ENCODE measurements at places on chromosomes 11 and 22.
A peak's percentile ranks its signal among the peaks of the same experiment; 100 is the strongest.

GRCh38 chr11:23976426-23976825 lies 520.4 kb upstream of the LUZP2 start:
- DNase-seq: no peak

GRCh38 chr11:99383648-99384245 lies 363.0 kb downstream of the CNTN5 start:
- no peak for DNase-seq

GRCh38 chr22:50621948-50622722 lies 5.8 kb downstream of the ARSA start:
- no peak for DNase-seq

- peak; percentile 69 for DNase-seq
These were observed at the start of gene TLCD5 for GRCh38 chr11:120324932-120325810. TSS of gene TLCD5 (plus strand) at chr11:120325299. CDS start at chr11:120327442, 2,143 bp downstream.

DNA sequence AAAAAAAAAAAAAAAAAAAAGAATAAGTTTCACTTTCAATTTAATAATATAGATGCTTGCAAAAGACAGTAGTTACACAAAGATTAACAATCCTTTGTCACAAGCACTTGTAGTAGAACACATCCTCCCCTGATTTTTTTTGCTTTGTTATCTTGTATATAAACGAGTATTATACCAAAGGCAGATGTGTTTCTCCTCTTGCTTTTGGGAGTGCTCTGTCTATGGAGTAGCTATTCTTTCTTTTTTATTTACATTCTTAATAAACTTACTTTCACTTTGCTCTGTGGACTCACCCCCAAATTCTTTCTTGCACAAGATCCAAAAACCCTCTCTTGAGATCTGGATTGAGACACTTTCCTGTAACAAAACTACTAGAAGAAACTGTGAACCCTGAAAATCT lies 3.4 kb upstream of the MRPL16 start:
- no peak for DNase-seq

DNA sequence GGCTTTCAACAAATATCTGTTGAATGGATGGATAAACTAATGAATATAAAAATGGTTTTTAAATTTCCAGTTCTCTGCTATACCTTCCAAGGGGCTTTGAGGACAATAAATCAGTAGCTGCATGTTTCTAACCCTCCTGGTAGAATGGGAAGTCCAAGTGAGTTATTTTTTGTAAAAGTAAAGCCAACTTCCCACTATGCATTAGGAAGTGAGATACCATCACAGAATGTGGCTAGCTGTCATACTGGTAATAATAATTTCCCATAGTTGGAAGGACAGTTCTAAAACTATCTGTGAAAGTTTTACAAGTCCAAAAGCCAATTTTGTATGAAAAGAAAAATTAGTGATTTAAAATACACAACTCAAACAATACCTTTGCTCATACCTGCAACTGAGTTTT lies 50.0 kb downstream of the TMEM123 start:
- DNase-seq: no peak

Measured in NCI-H446 (cell line).